ENCODE measurements at places on chromosomes 13 and 19.

DNA sequence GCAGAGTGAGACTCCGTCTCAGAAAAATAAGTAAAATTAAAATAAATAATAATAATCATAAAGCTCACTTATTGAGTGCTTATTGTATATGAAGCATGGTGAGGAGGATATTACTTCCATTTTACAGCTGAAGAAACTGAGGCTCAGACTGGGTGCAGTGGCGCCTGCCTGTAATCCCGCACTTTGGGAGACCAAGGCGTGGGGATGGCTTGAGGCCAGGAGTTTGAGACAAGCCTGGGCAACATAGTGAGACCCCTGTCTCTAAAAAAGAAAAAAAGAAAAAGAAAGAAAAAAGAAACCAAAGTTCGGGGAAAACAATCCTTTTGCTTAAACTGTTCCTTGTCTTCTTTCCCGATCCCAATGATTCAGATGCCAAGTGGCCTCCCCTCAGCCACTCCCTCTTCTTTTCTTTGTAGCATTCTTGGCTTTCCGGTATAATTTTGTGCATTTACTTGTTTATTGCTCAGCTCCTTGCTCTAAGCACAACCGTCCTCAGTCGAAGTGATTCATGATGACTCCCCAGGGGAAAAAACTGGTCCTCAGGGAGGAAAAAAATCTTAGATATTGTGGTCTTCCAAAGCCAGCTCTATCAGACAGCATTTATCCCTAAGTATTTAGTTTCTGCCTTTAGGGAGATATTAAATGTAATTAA, 965 bp upstream of the EIF3G start:
- no peak for DNase-seq

DNA sequence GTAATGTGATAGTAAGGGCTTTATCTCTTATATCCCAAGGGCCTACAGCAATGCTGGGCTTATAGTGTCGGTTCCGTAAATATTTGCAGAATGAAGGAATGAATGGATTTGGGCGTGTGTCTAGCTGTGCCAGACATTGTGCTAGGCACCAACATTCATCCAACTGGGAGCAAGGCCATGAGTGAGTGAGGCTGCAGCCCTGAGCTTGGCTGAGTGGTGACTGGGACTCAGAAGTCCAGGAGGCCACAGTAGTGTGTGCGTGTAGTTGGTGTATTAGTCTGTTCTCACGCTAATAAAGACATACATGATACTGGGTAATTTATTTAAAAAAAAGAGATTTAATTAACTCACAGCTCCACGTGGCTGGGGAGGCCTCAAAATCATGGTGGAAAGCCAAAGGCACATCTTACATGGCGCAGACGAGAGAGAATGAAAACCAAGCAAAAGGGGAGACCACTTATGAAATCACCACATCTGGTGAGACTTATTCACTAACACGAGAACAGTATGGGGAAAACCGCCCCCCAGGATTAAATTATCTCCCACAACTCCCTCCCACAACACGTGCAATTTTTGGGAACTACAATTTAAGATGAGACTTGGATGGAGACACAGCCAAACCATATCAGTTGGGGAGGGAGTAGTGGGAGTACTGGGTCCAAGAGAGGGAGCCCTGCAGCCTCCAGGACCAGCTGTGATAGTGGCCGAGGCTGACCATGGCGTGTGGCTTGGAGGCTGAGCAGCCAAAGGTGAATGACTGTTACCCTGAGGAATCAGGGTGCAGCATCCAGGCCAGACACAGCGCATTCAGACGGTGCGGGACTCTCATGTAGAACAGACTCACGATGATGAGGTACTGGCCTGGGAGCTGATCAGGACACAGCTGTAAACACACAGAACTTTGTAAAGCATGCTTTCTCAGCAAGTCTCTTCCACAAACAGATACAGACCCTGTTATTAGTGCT, 104.6 kb downstream of the TEX26 start:
- DNase-seq, result no peak

- no peak for DNase-seq
Observed at GRCh38 chr13:105118426-105118985, 1417.0 kb downstream of the EFNB2 start.

- no peak for DNase-seq
Observed at GRCh38 chr19:34669305-34669704, 7.7 kb downstream of the SCGB2B2 start.

GRCh38 chr13:42594481-42595252, 20.7 kb downstream of the TNFSF11 start:
- DNase-seq, result peak; percentile 18

- DNase-seq, result no peak
Observed at GRCh38 chr19:46288896-46289588, 7.8 kb upstream of the HIF3A start.

GRCh38 chr19:51120160-51120559, 4.5 kb upstream of the SIGLEC9 start:
- DNase-seq, result no peak

GRCh38 chr19:23404676-23405075, 9.4 kb upstream of the ZNF91 start:
- DNase-seq, result no peak

DNA sequence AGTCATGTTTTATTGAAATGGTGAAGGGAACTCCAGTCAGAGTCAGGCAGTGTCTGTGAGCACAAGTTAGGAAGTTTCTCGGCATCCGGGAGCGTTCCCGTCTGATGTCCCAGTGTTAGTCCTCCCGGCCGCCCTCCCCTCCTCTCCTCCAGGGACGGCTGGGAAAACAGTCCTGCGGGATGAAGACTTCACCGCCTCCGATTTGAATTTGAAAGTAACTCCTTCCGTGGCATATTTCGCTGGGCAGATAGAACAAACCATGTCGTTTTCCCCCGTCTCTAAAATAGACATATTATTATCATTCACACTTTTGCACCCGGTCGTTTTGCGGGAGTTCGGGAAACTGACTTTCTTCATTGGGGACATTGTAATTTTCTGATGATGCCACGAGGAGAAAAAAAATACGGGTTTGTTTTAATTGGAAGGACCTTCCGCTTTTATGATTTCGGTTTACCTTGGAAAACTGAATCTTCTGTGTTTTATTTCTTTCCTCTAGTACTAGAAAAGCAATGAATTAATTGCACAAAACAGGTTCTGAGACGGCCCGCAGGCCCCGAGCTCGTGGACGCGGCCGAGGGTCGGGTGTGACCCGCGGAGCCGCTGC, 76.6 kb downstream of the ZIC5 start:
- DNase-seq, result no peak

GRCh38 chr13:32007494-32007893, 24.1 kb upstream of the FRY start:
- DNase-seq, result no peak

DNA sequence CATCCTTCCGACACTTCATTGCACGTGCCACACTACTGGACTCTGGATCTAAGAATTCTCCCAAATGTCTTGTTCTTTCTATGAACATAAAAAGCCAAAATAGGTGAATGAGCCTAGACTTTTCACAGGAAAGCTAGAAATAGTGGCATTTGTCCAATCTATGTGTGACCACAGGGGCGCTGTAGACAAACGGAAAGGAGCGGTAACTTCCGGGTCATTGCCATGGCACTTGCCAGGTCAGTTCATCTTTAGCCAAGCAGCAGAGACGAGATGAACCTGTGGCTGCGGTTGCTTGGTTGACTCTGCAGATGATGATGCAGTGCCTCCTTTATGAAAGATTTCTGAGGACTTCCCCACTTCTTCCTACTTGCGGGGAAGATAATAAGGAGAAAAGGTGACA, 65.6 kb downstream of the ADGRE1 start:
- DNase-seq, result no peak

GRCh38 chr13:91355099-91355825, 7.8 kb downstream of the MIR17HG start:
- DNase-seq, result no peak

DNA sequence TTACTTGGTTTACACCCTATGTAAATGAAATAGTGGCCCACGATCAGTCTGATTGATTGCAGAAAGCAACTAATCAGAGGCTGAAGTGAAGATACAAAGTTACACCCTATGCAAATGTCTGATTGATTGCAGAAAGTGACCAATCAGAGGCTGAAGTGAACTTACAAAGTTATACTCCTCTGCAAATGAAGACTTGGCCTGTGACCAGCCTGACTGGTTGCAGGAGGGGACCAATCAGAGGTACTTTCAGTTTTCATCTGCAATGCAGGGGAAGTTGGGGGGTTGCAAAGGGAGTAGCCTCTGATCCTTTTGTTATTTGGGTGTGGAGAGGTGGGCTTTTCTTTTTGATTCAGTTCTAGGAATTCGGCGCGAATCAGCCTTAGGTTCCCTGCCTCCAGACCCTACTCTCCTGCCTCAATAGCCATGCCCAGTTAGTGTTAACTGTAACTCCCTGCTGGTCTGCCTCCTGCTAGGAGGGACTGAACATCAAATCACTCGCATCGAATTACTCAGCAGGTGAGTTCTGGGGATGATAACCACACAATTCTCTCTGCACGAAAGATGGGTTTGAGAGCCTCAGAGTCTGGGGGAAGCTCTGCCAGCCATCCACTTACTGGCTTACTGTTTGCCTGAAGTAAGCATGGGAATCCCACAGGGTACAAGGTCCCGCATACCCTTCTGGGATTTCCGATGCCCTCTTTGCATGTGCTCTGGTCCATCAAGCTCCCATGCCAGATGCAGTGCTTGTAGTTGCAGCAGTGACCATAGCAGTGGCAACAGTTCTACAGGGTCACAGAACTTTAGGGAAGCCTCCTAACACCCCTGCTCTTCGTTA, 7.5 kb downstream of the ARL11 start:
- DNase-seq, result no peak

- DNase-seq, result no peak
Observed at GRCh38 chr13:41546372-41547190, 89.2 kb downstream of the RGCC start.

- no peak for DNase-seq
Observed at GRCh38 chr19:49554701-49555181, 25.6 kb downstream of the NOSIP start.

DNA sequence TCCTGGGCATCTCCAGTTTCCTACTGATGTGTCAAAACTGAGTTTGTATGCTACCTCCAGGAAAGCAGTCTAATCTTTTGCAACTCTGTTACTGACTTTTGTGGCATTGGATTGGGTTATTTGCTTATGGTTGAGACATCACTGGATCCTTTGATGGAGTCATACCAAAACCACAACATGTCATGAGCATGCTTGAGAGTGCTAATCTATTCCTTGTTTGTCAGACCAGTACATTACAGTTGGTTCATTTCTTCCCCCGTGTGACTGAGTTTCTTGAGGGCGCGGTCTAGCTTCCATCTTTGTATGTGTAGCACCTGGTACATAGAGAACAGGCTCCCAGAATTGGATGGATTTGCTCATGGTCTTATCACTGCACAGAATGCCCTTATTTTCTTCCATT, 43.2 kb downstream of the SUGT1 start:
- peak; percentile 1 for DNase-seq

DNA sequence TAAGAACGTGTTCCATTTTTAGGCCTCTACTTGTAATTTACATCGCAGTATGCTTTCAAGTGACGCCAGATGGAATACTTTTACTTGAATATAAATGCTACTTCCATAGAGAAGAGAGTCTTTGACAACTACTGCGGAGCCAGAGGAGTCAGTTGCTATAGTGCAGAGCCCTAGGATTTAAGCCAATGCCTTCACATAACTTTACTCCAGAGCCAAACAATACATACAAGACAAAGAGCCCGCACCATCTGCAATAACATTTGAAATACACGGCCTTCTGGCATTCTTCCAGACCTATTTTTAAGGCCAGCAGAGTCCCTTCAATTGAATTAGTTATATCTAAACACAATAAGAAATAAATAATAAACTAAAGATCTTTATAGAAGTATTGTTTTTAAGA, 59.4 kb downstream of the XPO4 start:
- DNase-seq, result no peak
